ENCODE measurements at places on chromosomes 4 and X.

- no peak for DNase-seq
Measured at GRCh38 chr4:126445596-126445995, 1130.8 kb downstream of the FAT4 start.

GRCh38 chrX:153662266-153662665, 11.3 kb downstream of the PNCK start:
- DNase-seq = peak; percentile 40

GRCh38 chr4:14729282-14730000, 272.8 kb upstream of the CPEB2 start:
- no peak for DNase-seq

- no peak for DNase-seq
Measured at GRCh38 chr4:25938366-25938765, 24.3 kb downstream of the SMIM20 start.

- DNase-seq = no peak
Measured at GRCh38 chr4:102794999-102795398, 32.4 kb downstream of the UBE2D3 start.

GRCh38 chr4:93617606-93618005, 210.9 kb upstream of the ATOH1 start:
- no peak for DNase-seq

GRCh38 chr4:151876381-151876988, 115.7 kb upstream of the GATB start:
- DNase-seq = no peak

DNA sequence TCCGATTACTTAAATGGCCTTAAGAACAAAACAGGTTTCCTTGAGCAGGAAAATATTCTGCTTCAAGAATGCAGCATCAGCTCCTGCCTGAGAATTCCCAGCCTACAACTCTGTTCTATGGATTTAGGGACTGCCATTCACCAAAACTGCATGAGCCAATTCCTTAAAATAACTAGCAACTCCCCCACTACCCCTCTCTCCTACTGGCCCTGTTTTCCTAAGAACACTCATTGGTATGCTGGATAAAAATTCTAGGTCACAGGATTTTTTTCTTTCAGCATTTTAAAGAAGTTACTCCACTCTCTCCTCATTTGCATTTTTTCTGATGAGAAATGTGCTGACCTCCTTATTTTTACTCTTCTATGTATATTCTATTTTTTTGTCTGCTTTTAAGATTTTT, 347.1 kb downstream of the IDS start:
- DNase-seq = no peak

DNA sequence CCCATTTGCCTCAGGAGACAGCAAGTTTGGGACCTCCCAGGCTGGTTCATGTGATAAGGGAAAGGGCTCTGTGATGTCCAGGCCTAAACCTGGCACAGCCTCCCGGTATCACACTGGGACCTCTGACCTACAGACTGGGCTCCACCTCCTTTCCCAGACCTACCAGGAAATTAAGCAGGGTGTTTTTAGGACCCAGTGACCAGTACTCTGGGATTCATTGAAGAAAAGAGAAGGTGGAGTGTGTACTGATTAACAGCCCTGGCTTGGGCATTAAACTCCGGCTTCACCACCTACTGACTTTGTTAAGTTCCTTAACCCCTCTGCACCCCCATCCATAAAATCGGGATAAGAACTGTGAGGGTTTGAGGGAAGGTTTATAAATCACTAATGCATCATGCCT, 28.6 kb downstream of the ASB9 start:
- DNase-seq = no peak

GRCh38 chrX:33252306-33252825, 41.0 kb upstream of the DMD start:
- no peak for DNase-seq

DNA sequence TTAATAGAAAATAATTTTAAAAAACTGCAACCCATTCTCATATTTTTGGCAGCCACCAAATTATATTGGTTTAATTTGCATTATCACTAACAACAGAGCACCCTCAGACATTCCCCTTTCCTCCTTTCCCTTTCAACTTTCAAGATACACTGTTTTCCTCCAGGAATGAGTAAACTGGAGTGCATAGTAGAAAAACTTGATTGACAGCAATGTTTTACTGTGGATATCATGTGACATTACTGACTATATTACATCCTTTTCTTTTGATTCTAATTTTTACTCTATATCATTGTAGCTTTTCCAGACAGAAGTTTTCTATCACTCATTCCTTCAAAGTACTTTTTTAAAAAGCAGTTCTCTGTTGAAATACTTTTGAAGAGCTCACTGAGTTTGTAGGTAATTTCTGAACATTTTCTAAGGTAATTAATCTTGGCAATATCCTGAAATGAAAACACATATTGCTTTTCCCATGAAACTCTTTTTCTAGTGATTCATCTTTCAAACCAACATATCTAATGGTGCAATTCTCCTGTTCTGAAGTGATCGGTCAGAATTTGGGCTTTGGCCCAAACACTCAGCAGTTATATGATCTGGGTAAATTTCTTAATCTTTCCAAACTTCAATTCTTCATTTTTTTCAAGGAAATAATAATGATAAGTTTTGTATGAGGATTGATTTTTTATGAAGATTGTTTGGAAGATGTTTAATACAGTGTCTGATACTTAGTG, 920.4 kb upstream of the EPHA5 start:
- no peak for DNase-seq

DNA sequence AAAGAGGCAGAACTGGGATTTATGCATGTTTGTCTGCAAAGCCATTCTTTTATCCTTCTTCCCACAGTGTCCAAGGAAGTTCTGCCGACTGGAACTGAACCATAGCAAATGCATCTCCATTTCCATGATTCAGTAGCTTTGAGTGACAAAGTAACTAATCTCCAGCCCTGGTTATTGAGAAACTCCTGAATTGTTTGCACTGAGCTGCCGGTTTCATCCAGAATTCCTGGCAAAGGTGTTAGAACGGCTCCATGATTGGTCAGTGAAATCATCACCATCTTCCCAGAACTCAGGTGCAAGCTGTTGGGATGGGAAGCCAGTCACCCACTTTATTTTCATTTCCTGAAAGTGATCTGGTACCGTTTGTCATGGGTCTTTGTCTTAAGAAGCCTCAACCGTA, 47.0 kb upstream of the SLC34A2 start:
- no peak for DNase-seq

DNA sequence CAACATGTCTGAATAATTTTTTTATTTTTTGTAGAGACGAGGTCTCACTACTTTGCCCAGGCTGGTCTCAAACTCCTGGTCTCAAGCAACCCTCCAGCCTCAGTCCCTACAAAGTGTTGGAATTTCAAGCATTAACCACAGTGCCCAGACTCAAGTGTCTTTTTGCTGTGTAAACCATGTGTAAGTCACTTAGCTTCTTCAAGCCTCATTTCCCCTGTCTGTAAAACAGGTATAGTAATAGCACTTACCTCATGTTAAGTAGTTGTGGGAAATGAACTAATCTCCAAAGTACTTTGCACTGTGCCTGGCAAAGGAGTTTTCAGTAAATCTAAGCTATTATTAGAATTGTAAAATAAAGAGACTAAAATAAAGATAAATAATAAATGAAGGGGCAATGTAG, 35.7 kb downstream of the STBD1 start:
- no peak for DNase-seq

GRCh38 chr4:71473541-71474240, 134.9 kb downstream of the SLC4A4 start:
- no peak for DNase-seq

GRCh38 chrX:47572773-47573340, 9.4 kb upstream of the TIMP1 start:
- no peak for DNase-seq

GRCh38 chr4:15703439-15703838, 574 bp downstream of the BST1 start:
- DNase-seq = no peak

GRCh38 chr4:3010998-3011397, 47.6 kb downstream of the GRK4 start:
- no peak for DNase-seq

DNA sequence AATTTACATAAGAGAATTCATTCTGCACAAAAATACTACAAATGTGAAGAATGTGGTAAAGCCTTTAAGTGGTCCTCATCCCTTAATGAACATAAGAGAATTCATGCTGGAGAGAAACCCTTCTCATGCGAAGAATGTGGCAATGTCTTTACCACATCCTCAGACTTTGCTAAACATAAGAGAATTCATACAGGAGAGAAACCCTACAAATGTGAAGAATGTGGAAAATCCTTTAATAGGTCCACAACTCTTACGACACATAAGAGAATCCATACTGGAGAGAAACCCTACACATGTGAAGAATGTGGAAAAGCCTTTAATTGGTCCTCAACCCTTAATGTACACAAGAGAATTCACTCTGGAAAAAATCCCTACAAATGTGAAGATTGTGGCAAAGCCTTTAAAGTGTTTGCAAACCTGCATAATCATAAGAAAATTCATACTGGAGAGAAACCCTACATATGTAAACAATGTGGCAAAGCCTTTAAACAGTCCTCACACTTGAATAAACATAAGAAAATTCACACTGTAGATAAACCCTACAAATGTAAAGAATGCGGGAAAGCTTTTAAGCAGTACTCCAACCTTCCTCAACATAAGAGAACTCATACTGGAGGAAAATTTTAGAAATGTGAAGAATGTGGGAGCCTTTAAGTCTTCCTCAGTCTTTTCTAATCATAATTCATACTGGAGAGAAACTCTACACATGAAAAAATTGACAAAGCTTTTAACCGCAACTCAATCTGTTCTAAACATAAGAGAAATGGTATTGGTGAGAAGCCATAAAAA, 37.4 kb downstream of the ZNF718 start:
- no peak for DNase-seq
